ENCODE measurements at places on chromosomes 7 and 10. TPM values are rescaled to one million over a fixed set of nuclear protein-coding genes. Genes with fewer than 3 reads are reported as not detected.

DNA sequence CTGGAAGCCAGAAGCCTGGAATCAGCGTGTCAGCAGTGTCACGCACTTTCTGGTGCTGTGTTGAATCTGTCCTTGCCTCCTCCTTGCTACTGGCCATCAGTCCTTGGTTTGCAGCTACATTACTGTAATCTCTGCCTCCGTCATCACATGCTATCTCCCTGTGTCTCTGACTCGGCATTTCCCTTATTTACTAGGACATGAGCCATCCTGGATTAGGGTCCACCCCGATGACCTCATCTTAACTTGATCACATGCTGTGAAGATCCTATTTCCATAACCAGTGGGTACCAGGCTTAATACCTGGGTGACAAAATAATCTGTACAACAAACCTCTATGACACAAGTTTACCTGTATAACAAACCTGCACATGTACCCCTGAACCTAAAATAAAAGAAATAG lies 518.0 kb upstream of the KLF6 start:
- no peak for DNase-seq

DNA sequence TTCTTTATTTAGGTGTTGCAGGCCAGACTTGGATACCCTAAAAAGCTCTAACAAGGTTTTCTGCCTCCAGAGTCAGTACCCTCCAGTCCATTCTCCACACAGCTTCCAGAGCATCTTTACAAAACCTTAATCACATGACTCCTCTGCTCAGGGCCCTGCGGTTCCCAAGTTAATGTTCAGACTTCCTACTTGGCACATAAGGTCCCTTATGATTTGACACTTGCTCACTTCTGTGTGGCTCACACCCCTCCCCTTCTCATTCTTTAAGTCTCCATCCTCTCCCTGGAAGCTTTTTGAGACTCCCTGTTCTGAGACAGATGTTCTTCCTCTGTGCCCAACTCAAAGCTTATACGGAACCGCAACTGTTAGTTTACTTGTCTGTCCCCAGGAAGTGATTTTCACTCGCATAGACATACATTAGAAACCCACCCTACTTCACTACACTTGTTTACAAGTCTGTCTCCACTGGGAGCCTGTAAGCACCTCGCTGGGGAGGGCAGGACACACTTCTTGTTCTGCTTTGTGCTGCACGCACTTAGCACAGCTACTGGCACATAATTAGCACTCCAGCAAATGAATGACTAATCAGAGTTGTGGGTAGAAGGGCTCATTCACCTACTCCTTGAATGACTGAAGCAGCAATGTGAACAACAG lies 154.3 kb upstream of the LAMB4 start:
- no peak for DNase-seq

GRCh38 chr7:96962221-96962885 lies 43.0 kb upstream of the DLX6 start:
- peak; percentile 23 for DNase-seq

- DNase-seq = no peak
These were observed 151.3 kb upstream of the ADO start for GRCh38 chr10:62653254-62653653.

DNA sequence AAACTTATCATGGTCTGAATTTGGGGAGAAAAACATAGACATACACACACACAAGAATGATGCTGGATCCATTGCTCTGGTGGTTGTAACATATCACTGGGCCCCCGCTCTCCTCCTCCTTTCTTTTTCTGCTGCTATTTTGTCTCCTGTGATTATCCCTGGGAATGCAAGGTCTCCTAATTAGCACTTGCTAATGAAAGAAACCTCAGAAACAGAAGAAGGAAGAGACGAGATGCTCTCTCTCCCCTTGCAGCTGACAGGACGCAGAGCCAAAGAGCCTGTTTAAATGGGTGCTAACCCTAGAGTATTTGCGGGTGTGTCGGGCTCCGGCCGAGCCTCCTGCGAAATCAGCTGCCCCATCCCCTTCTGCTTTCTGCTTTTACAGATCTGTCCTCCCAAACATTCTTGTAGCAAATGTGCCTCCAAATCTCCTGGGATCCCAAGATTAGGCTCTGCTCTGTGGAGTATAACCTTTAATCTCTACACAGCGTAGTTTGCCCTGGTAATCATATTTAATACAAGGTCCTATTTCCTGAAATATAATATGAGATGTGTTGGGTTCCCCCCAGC lies 81.5 kb downstream of the FRMPD2 start:
- no peak for DNase-seq

DNA sequence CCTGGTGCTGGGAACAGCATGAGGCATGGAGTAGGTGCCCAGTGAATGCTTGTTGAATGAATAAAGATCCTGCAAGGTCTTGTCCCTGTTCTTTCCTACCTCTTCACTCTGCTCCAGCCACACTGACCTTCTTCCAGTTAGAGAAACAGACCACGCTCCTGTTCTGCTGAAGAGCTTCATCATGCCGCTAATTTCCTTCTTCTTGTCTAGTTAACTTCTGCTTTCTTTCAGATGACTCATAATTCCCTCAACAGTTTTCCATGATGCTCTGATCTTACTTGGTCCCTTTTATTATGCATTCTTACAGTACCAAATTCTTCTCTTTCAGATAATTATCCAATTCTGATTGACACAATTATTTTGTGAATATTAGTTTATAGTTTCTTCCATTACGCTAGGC lies 59.5 kb upstream of the C1QL3 start:
- no peak for DNase-seq

DNA sequence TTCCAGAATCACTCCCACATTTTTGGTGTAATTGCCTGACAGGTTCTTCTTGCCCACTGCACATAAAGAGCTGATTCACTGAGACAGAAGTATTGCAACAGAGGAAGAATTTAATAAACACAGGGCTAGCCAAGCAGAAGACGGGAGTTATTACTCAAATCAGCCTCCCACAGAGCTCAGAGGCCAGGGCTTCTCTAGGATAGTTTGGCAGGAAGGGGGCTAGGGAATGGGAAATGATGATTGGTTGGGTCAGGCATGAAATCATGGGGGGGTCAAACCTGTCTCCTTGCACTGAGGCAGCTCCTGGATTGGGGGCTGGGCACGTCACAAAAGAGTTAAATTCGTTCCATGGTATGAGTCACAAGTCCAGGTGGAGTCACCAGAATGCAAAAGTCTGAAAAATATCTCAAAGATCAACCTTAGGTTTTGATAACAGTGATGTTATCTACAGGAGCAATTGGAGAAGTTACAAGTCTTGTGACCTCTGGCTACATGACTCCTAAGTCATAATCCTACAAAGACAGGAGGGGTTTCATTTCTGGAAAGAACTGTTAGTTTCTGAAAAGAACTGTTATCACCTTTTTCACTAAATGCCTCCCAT lies 30.2 kb upstream of the ERCC6 start:
- no peak for DNase-seq

GRCh38 chr7:51357821-51358220 lies 41.2 kb upstream of the COBL start:
- DNase-seq = no peak

GRCh38 chr10:88670497-88670896 lies 6.3 kb downstream of the LIPF start:
- DNase-seq = no peak

- no peak for DNase-seq
These were observed 149.4 kb upstream of the PFKP start for GRCh38 chr10:2917926-2918325.

DNA sequence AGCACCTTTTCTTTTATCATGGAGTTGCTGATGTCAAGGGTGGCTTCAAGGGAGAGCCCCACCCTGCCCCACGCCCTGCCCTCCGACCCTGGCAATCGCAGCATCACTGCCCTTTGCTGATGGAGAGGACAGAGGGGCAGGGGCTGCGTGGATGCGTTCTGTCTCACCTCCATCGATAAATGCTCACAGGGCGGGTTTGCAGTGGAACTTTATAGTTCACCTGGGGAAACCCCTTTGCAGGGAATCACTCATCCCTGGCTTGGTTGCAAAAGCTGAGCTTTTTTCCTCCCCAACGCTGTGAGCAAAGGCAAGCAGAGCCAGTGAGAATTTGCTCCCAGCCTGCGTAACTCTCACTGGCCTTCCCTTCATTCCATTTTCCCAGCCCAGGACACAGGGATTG lies 176.8 kb downstream of the WDR37 start:
- DNase-seq = no peak

GRCh38 chr10:4194231-4194630 lies 409.2 kb upstream of the KLF6 start:
- DNase-seq = no peak

GRCh38 chr10:11170993-11171851 lies 153.6 kb downstream of the CELF2 start:
- DNase-seq = no peak

- DNase-seq = no peak
These were observed 929 bp downstream of the HOXA6 start for GRCh38 chr7:27146491-27147198.

GRCh38 chr10:76150876-76151288 lies 719.5 kb downstream of the LRMDA start:
- peak; percentile 26 for DNase-seq

DNA sequence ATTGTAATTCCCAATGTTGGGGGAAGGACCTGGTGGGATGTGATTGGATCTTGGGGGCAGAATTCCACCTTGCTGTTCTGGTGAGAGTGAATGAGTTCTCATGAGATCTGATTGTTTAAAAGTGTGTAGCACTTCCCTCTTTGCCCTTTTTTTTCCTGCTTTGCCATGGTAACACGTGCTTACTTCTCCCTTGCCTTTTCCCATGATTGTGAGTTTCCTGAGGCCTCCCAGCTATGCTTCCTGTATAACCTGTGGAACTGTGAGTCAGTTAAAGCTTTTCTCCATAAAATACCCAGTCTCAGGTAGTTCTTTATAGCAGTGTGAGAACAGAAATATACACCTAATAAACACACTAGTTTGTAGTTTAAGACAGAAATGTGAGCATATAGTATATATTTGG lies 166.8 kb upstream of the MAGI2 start:
- DNase-seq = no peak

GRCh38 chr10:68010426-68010940 lies 64.6 kb downstream of the HERC4 start:
- DNase-seq = no peak

GRCh38 chr10:53260213-53260612 lies 487.6 kb upstream of the MBL2 start:
- no peak for DNase-seq

DNA sequence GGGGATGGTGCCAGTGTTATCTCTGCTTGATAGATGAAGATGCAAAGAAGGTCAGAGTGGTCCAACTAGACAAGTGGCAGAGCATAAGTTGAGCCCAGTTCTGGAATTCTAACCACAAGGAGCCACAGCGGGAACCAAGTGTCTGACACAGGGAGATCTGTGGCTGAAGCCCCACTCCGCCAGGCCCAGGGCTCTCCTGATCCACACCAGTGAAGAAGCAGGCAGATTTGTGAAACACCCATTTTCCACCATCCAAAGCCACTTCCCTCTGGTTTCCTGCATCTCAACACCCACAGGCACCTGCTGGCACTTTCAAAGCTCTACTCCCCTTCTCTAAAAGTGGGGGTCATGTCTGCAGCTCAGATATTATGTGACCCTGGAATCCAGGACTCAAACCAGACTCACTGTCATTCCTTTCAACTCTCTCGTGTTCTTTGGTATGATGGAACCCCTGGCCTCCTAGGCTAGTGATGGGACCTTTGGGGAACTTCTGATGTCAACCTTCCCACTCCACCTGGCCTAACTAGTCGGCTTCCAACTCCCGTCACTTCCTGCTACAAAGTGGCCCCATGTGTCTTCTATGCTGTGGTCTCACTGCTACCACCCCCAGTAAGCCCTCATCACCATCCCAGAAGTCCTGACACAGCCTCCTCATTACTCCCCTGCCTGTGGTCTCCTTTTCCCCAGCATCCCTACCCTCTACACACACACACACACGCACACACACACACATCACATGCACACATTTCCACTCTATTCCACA lies 177.6 kb downstream of the GRID1 start:
- no peak for DNase-seq

GRCh38 chr7:28062197-28062991 lies 118.2 kb downstream of the JAZF1 start:
- peak; percentile 77 for DNase-seq

DNA sequence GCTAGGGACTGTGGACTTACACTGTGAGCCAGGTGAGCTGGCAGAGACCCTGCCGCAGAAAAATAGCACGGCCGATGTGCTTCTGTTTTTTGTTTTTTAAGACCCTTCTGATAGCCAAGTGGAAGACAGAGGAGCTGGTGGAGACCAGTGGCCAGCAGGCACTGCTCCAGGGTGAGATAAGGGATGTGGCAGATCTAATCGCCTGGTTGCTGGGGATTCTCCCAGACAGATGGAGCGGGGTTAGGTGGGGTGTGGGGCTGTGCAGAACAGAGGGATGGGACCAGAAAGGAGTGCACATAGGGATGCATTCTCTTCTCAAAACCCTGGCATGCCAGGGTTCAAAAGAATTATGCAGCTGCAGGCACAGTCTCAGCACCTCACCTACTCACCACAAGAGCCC lies 82.2 kb downstream of the VOPP1 start:
- DNase-seq = no peak

The HTR5A gene
- total RNA-seq = not detected

The IL6 gene
- total RNA-seq = 11.2 TPM

The CCL24 gene
- not detected for total RNA-seq

The PRF1 gene
- not detected for total RNA-seq

The MAGI2 gene
- total RNA-seq = 5.3 TPM

The TAS2R3 gene
- total RNA-seq = 26.6 TPM

The ADCY1 gene
- total RNA-seq = 4.3 TPM

The TMEM273 gene
- 8.5 TPM for total RNA-seq

The CALY gene
- not detected for total RNA-seq

All from uterus (tissue), 4 donors.